ENCODE measurements at places on chromosomes 16 and 17. TPM values are rescaled to one million over a fixed set of nuclear protein-coding genes. Genes with fewer than 3 reads are reported as not detected.

GRCh38 chr16:84087001-84087400 is 29.7 kb downstream of the MBTPS1 start:
- no peak overlapping the region for H3K4me3 ChIP-seq
- H3K36me3 ChIP-seq, result peaks cover 39% of the 10 kb centered on the region
- no peak for DNase-seq
- H3K4me1 ChIP-seq, result peaks cover 49% of the 10 kb centered on the region
- H3K27ac ChIP-seq, result no peak overlapping the region

DNA sequence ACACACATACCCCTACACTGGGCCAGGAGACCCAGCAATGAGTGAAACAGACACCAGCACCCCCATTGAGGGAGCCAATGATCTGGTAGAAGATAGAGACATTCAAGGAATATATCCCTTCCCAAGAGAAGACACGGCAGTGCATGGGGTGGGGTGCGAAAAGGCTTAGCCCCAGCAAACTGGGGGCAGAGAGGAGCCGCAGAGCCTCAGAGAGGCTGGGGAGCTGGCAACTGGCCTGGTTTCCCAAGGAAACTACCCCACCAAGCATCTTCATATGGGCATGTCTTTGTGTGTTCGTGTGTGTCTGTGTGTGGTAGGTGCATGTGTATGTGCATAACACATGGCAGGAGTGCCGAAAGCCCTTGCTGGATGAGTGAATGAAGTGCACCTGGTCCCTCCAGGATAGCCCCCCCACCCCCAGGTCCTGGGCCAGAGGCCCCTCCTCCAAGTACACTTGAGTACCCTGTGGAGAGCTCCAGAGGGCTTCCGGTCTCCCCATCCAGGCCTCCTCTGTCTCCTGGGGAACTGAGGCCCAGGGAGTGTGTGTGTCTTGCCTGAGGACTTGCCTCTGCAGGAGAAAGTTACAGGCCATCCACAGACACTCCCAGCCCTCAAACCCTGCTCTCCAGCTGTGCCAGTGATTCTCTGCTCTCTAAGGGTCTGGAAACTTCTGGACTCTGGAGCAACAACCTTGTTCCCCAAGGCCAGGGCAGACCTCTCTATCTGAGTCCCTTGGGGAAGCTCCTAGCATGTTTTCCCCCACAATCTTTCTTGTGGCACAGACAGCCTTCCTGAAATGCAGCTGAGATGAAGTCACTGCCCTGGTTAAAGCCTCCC is 15.9 kb downstream of the TBX2 start:
- DNase-seq, result peak; percentile 36
- peaks cover 2% of the 10 kb centered on the region for H3K36me3 ChIP-seq
- H3K27me3 ChIP-seq, result peaks cover 32% of the 10 kb centered on the region
- peaks cover 4% of the 10 kb centered on the region for H3K4me1 ChIP-seq

POLR2C gene
- total RNA-seq, result 48.6 TPM

ZPBP2 gene
- not detected for total RNA-seq

- peak overlapping the region; percentile 66 for H3K4me3 ChIP-seq
- no peaks in the 10 kb centered on the region for H3K36me3 ChIP-seq
- peak; percentile 76 for DNase-seq
- H3K4me1 ChIP-seq, result peaks cover 27% of the 10 kb centered on the region
Measured at GRCh38 chr16:89700649-89701424, 668 bp downstream of the SPATA2L start.

DNA sequence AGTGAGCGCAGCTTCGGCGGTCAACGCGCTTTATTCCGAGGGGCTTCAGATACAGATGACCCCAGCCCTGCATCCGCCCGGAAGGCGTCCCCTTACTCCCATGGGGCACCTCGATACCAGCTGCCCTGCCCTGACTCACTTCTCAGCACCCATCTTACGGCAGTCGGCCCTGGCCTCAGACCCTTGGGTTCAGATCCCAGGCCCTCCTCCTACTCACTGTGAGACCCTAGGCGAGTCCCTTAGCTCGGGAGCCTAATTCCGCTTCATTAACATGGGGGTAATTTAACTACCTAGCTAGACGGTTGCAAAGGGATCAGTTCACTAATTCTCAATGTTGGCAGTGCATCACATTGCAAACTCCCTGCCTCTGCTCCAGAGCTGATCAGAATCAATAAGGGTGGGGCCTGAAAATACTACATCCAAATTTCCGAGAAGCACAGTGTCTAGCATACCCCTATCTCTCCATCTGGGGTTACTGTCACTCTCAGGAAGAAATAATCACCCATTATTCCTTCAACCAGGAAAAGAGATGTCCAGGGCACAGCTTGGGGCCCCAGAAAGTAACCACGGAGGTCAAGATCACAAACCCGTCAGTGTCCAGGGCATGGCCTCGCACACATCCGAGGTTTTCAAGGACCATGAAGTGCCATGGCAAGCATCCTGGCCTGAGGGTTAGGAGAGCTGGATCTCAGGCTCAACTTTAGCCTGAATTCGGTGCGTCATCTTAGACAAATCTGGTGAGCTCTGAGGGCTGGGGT is 415 bp upstream of the FLOT2 start:
- H3K27ac ChIP-seq, result peak overlapping the region; percentile 93
- peak; percentile 67 for DNase-seq
- peaks cover 59% of the 10 kb centered on the region for H3K4me1 ChIP-seq
- H3K36me3 ChIP-seq, result peaks cover 32% of the 10 kb centered on the region
- no peaks in the 10 kb centered on the region for H3K27me3 ChIP-seq

C17orf67 gene
- total RNA-seq, result 4.2 TPM

GRCh38 chr17:32520737-32521404 is 34.1 kb downstream of the CDK5R1 start:
- peak overlapping the region; percentile 72 for H3K4me3 ChIP-seq
- DNase-seq, result no peak
- peaks cover 2% of the 10 kb centered on the region for H3K36me3 ChIP-seq
- peaks cover 73% of the 10 kb centered on the region for H3K4me1 ChIP-seq

TERB1 gene
- 0.47 TPM for total RNA-seq

DNA sequence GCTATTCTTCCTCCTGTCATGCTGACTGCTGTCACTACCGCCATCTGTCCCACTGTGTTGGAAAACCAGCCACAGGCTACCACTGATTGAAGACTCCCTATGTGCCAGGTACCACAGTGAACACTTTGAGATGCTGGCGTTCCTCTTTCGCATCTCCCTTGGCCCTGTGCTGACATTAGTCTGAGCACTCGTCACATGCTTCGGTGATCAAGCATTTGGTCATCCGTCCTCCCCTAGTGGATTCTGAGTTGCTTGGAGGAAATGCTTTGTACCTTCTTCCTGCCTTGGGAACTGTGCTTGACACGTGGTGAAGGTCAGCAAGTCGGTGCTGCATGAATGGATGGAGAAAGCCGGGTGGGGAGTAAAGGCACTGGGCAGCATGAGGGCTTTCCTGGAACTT is 260.1 kb downstream of the SNX29 start:
- no peak overlapping the region for H3K27ac ChIP-seq
- no peak overlapping the region for H3K4me3 ChIP-seq
- no peak for DNase-seq
- H3K27me3 ChIP-seq, result no peaks in the 10 kb centered on the region
- no peaks in the 10 kb centered on the region for H3K36me3 ChIP-seq
- no peaks in the 10 kb centered on the region for H3K4me1 ChIP-seq

DNA sequence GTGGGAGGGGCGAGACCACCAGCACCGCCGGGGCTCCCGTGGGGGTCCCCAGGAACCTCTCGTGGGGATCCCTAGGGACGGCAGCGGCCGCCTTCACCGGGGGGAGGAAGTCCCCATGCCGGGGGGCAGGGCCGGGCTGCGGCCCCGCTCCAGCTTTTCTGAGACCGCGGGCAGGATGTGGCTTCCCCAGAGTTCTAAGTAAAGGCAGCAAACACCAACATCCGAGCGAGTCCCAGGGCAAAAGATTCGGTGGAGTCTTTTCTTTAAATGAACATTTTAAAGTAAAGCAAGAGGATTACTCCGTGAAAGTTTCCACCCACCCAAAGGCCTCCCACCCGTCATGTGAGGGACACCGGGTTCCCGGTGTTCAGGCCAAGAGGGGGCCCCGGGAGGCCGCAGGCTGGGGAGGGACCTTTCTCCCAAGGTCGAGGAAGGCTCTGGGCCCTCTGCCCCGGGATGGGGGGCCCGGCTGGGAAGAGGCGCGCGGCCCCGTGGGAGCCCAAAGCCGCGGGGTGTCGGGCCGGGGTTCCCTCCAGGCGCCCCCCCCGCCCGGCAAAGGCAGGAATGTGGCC is 137.2 kb upstream of the RPH3AL start:
- peak overlapping the region; percentile 93 for H3K27ac ChIP-seq
- peaks cover 24% of the 10 kb centered on the region for H3K27me3 ChIP-seq
- peaks cover 5% of the 10 kb centered on the region for H3K36me3 ChIP-seq
- H3K4me1 ChIP-seq, result peaks cover 7% of the 10 kb centered on the region

DNA sequence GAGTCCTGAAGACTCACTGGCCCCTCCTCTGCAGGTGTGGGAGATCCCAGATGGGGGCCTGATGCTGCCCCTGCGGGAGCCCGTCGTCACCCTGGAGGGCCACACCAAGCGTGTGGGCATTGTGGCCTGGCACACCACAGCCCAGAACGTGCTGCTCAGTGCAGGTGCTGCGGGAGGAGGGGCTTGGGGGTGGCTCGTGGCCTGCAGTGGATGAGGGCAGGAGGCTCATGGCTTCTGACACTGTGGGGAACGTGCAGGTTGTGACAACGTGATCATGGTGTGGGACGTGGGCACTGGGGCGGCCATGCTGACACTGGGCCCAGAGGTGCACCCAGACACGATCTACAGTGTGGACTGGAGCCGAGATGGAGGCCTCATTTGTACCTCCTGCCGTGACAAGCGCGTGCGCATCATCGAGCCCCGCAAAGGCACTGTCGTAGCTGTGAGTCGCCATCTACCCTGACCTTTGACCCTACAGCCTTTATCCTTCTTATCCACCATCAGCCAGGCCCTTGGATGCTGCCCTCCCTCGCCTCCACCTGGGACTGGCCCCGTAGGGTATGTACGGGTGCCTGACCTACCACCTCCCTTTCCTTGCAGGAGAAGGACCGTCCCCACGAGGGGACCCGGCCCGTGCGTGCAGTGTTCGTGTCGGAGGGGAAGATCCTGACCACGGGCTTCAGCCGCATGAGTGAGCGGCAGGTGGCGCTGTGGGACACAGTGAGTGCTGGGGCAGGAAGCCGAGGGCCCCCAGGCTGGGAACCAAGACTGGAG is 3.6 kb downstream of the CORO1A start:
- peaks cover 43% of the 10 kb centered on the region for H3K36me3 ChIP-seq
- peaks cover 24% of the 10 kb centered on the region for H3K4me1 ChIP-seq
- DNase-seq, result peak; percentile 94

DNA sequence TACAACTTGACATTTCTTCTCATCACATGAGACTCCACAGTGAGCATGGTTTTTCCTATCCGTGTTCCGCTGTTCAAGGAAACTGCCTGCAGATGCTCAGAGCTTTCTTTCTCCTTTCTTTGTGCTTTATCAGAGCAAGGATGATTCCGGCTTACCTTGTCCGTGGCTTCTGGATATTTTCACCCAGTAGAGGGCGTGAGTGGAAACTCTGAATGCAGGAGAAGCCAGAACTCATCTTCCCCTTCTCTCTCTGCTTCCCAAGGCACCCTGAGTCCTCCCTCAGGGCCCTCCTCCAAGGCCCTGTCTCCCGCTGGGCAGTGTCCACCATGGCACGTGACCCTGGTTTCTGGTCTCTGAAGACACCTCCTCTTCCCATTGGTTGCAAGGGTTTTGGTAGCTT is 721.1 kb upstream of the RBFOX1 start:
- H3K27ac ChIP-seq, result no peak overlapping the region
- no peak for DNase-seq
- no peaks in the 10 kb centered on the region for H3K36me3 ChIP-seq
- H3K4me3 ChIP-seq, result no peak overlapping the region
- H3K27me3 ChIP-seq, result no peaks in the 10 kb centered on the region

DNA sequence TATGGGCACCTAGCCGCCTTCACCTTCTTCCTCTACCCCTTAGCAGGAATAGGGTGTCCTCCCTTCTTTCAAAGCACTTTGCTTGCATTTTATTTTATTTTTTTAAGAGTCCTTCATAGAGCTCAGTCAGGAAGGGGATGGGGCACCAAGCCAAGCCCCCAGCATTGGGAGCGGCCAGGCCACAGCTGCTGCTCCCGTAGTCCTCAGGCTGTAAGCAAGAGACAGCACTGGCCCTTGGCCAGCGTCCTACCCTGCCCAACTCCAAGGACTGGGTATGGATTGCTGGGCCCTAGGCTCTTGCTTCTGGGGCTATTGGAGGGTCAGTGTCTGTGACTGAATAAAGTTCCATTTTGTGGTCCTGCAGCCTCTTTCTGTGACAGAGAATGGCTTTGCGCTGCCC is 4.6 kb downstream of the TMUB2 start:
- peak overlapping the region; percentile 26 for H3K27ac ChIP-seq
- H3K4me1 ChIP-seq, result peaks cover 17% of the 10 kb centered on the region
- no peak overlapping the region for H3K4me3 ChIP-seq
- H3K36me3 ChIP-seq, result peaks cover 19% of the 10 kb centered on the region

GRCh38 chr16:7218936-7219335 is 113.7 kb upstream of the RBFOX1 start:
- no peaks in the 10 kb centered on the region for H3K4me1 ChIP-seq
- no peaks in the 10 kb centered on the region for H3K27me3 ChIP-seq
- no peak overlapping the region for H3K4me3 ChIP-seq
- no peak overlapping the region for H3K27ac ChIP-seq
- H3K36me3 ChIP-seq, result no peaks in the 10 kb centered on the region
- no peak for DNase-seq

GRCh38 chr16:46768809-46769208 is 20.7 kb upstream of the MYLK3 start:
- H3K27ac ChIP-seq, result no peak overlapping the region
- no peak overlapping the region for H3K4me3 ChIP-seq
- peaks cover 2% of the 10 kb centered on the region for H3K4me1 ChIP-seq
- DNase-seq, result no peak
- H3K27me3 ChIP-seq, result peaks cover 9% of the 10 kb centered on the region
- no peaks in the 10 kb centered on the region for H3K36me3 ChIP-seq

DNA sequence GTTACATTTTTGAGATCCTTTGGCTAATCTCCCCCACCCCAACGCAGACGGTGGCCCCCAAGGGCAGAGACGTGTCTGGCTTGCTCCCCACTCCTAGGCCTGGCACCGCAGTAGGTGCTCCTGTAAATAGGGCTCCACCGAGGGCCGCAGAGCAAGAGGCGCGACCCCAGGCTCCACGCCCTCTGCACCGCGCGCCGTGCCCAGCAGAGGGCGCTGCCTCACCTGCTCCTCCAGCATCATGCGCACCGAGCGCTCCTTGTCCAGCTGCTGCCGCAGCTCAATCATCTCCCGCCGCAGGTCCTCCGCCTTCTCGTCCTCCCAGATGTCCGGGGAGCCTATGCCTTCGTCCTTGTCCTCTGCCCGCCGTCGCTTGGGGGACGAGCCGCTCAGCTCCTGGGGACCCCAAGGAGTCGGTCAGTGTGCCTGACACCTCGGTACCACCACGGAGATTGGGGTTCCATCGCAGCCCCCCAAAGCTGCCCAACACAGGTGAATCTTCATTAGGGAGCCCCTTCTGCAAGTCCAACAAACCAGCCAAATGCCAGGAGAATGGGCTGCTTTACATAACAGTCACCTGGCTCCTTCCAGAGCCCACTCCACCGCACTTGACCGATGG is 11.2 kb downstream of the TFAP4 start:
- DNase-seq, result peak; percentile 44
- peak overlapping the region; percentile 1 for H3K27ac ChIP-seq
- no peak overlapping the region for H3K4me3 ChIP-seq
- H3K27me3 ChIP-seq, result no peaks in the 10 kb centered on the region
- peaks cover 3% of the 10 kb centered on the region for H3K4me1 ChIP-seq
- peaks cover 16% of the 10 kb centered on the region for H3K36me3 ChIP-seq

DNA sequence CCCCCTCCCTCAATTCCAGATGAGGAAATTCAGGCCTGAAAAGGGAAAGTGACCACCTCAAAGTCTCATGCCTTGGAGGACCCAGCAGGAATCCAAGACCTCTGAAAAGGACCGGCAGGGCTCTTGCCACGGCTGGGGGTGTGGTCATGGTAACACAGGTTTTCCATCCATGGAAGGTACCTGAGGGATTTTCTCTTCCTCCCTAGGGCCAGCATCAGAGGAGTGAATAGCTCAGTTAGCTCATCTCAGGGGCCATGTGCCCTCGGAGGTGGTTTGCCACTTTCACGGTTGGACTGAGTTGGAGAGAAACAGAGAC is 1.3 kb downstream of the CIITA start:
- H3K4me1 ChIP-seq, result peaks cover 70% of the 10 kb centered on the region
- H3K36me3 ChIP-seq, result peaks cover 39% of the 10 kb centered on the region
- H3K4me3 ChIP-seq, result peak overlapping the region; percentile 90
- no peaks in the 10 kb centered on the region for H3K27me3 ChIP-seq
